Muscle of back (tissue), 13 donors: ENCODE measurements at places on chromosomes 7 and 10. TPM values are rescaled to one million over a fixed set of nuclear protein-coding genes. Genes with fewer than 3 reads are reported as not detected.

The SLC35G1 gene
- polyA plus RNA-seq: 5.1 TPM

The AKR1C3 gene
- 1.2 TPM for polyA plus RNA-seq

The NFE2L3 gene
- 4.2 TPM for polyA plus RNA-seq

The RARRES2 gene
- 38.8 TPM for polyA plus RNA-seq

The C7orf57 gene
- polyA plus RNA-seq: not detected

The TAS2R5 gene
- polyA plus RNA-seq: 0.32 TPM

The OR2A7 gene
- 0.97 TPM for polyA plus RNA-seq

The DGKI gene
- 0.95 TPM for polyA plus RNA-seq

The CRHR2 gene
- polyA plus RNA-seq: 2.3 TPM

The ORAI2 gene
- 6.3 TPM for polyA plus RNA-seq

The NCF1 gene
- polyA plus RNA-seq: 2.2 TPM

The HOXA9 gene
- 0.31 TPM for polyA plus RNA-seq

The HEPACAM2 gene
- not detected for polyA plus RNA-seq
